Hepatocyte (in vitro differentiated cells): ENCODE measurements at places on chromosomes 11 and 22. TPM values are rescaled to one million over a fixed set of nuclear protein-coding genes. Genes with fewer than 3 reads are reported as not detected.
A peak's percentile ranks its signal among the peaks of the same experiment; 100 is the strongest.

- DNase-seq: peak; percentile 57
Measured at GRCh38 chr11:15665368-15665871, 550.7 kb downstream of the INSC start.

Gene MIAT
- polyA plus RNA-seq: 0.51 and 1.9 TPM in 2 replicates

DNA sequence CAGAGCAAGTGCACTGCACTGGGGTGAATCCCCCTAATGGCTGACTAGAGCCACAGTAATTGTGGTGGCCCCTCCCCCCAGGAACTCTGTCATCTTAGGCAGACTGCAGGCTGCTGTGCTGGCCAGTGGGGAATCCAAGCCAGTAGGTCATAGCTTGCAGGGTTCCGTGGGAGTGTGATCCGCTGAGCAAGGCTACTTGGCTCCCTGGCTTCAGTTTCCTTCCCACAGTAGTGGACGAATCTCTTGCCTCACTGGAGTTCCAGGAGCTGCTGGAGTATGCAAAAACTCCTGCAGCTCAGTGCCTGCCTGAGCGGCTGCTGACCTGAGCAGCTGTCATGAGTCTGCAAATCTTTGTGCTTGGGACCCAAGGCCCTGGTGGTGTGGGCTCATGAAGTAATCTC is 13.2 kb downstream of the OOSP3 start:
- peak; percentile 14 for DNase-seq

GRCh38 chr11:11155962-11156815 is 196.9 kb downstream of the CSNK2A3 start:
- no peak for DNase-seq

- DNase-seq: peak; percentile 23
Measured at GRCh38 chr11:106446955-106447354, 369.5 kb downstream of the AASDHPPT start.
